ENCODE measurements at places on chromosomes 12 and 14.

GRCh38 chr14:22336031-22336430 lies 253.0 kb downstream of the DAD1 start:
- DNase-seq: no peak

DNA sequence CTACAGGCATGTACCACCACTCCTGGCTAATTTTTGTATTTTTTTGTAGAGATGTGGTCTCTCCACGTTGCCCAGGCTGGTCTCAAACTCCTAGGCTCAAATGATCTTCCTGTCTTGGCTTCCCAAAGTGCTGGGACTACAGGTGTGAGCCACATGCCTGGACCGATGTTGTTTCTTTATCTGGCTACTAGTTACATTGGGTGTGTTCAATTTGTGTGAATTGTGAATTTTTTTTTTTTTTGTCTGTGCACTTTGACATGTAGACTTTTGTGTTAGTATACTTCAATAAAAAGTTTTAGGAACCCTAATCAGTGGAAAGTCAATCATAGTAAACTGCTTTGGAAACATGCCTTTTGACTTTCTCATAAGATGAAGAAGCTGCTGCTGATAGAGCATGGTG lies 24.0 kb upstream of the SLC17A8 start:
- no peak for DNase-seq

DNA sequence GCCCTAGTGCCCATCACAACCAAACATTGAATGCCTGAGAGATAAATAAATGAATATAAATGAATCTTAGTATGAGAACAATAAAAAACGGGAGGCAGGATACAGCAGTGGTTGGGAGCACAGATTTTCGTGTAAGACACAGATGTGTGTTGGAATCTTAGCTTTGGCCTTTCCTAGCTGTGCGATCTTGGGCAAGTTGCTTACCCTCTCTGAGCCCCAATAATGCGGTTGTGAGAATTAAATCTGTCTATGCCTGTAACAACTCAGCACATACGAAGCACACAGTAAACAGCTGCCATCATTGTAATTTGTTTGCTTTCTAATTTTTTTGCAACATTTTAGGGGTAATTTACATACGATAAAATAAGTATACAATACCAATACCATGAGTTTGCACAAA lies 89.8 kb downstream of the SRRM4 start:
- no peak for DNase-seq

- DNase-seq: peak; percentile 31
Measured at GRCh38 chr12:118120579-118121363, 15.2 kb upstream of the PEBP1 start.

GRCh38 chr14:74616996-74617700 lies 5.1 kb upstream of the LTBP2 start:
- no peak for DNase-seq

DNA sequence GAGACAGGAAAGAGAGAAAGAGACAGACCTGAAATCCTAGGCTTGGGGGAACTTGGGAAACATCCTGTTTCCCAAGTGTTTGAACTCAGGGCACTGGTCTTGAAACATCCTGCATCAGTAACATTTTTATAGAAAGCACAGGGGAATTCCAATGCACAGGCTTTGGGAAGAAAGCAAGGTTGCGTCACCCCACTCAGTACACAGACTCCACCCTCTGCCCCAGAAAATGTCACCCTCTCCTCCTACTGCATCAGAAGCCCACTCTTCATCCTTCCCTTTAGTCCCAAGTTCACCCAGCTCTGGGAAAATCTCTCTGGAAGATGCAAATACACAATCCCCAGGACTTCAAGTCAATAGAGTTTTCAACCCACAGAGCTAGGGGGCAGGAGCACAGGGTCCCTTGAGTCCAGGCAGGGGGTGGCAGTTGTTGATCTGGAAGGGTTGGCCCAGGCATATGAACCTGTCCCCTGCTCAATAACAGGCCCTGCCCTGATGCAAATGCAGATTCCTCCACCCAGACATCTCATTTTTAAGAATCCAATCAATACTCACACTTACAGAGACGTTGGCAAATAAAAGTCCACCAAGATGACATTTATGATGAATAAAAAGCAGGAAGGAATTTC lies 1.7 kb downstream of the RDH16 start:
- DNase-seq: no peak

All from activated CD4-positive, CD25-positive, alpha-beta regulatory T cell (primary cell).